Stimulated activated CD4-positive, alpha-beta T cell treated with anti-CD3 and anti-CD28 coated beads, Interleukin-1b, Interleukin-23, amount 100 ng/mL, for 4 hours (primary cell): ENCODE measurements at places on chromosomes 4 and X.

- no peak for DNase-seq
Measured at GRCh38 chr4:168164915-168165548, 72.7 kb downstream of the ANXA10 start.

DNA sequence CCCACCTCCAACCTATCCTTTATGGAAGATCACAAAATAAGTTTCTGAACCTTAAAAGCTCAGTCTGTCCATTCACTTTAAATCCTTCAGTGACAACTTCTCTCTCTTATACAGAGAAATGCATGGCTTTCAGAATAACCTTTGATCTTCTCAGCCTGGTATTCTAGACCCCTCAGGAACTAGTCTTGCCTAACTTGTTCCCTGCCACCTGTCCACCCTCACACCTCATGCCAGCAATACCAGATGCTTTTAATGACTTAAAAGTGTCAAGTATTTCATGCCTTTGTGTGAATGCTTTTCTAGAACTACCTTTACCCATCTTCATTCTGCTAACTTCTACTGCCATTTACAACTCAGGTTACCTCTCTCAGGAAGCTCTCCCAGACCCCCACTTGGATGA is 7.4 kb downstream of the EXOC1L start:
- no peak for DNase-seq

GRCh38 chrX:57905141-57905540 is 5.1 kb downstream of the ZXDA start:
- no peak for DNase-seq

DNA sequence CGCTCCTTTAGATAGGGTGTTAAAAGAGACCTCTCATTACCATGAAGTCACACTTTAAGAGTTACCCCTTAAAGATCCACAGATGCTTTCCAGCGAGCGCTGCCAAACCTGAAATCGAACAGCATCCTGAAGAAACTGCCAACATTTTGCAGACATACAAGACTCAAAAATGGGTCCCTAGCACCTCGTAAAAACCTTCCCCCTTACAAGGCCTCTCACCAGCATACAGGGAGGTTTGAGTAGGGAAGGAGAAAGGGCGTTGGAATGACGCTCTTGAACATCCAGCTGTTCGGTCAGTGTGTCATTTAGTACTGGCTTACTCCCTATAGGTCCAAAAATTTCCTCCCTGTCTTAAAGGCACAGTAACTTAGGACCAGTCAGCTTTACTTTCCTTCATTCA is 45.3 kb upstream of the PGRMC1 start:
- no peak for DNase-seq

DNA sequence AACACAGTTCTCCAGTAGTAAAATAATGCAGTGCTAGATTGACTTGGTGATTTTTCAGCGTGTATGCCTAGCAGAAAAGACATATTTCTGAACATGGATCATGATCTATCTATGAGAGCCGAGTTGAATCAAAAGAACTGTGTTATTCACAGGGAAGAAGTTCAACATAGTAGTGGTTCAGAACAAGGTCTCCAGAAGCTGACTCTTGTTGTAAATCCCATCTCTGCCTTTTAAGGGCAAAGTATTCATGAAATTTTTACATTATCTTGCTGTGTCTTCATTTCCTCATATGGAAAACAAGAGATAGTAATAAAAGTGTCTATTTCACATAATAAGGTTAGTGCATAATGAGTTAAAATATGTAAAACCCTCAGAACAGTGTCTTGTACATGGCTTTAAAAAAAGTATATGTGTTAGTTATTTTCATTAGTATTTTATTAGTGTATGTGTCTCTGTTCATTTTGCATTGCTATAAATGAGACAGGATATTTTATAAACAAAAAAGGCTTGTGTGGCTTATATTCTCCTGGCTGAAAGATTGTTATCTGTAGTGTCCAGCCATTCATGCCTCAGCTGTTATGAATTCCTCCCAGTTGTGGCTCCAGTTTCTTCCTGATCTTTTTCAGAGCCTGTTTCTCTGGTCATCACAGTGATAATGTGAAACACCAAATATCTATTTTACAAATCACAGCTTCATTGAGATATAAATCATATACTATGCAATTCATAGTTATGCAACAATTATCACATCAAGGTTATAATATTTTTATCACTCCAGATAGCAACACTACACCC is 1351.2 kb downstream of the STIM2 start:
- no peak for DNase-seq

DNA sequence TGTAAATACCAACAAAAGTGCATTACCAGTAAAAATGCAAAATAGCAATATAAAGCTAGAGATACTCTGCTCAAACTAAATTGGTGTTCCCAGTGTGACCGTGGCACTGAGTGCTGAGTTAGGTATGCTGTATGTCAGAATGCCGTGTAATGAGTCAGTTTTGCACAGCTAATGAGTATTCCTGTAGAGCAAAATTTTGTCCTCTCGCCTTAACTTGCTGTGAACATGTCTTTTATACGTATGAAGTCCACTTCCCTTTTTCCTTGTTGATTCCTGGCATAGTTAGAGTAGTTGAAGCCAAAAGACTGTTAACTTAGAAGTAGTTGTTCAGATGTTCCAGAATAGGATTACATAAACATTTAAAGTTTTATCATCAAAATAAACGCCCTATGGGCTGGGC is 11.5 kb downstream of the DCLK2 start:
- DNase-seq, result no peak
